ENCODE measurements at places on chromosomes 11 and 22.

GRCh38 chr11:114130629-114131277 lies 71.2 kb downstream of the ZBTB16 start:
- DNase-seq = no peak

DNA sequence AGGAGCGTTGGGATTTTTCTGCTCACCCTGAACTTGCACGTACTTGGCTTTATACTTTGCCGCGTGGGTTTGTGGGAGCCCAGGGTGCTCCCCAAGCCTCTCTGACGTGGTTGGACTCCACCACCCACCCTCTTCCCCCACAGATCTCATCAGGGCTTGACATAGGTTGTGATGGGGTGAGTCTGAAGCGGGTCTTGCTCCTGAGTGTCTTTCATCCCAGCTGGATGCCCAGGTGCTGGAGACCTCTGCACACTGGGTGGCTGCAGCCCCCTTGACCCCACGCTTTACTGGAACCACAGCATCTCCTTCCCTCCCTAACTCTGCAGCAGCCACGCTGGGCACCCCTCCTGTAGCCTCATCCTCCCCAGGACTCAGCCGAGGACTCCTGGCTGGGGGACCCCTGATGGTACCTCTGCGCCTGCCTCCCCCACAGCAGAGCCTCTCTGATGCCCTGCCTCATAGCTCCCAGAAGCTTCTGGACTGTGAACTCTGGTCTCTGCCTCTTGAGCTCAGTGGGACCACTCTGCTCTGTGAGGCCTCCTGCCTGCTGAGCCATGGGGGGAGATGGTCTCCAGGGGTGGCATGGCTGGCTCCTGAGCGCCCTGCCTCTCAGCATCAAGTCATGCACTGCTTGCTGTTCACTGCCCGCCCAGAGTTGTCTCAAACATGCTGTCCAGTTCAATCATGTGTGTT lies 45.2 kb downstream of the MYEOV start:
- peak; percentile 51 for DNase-seq

DNA sequence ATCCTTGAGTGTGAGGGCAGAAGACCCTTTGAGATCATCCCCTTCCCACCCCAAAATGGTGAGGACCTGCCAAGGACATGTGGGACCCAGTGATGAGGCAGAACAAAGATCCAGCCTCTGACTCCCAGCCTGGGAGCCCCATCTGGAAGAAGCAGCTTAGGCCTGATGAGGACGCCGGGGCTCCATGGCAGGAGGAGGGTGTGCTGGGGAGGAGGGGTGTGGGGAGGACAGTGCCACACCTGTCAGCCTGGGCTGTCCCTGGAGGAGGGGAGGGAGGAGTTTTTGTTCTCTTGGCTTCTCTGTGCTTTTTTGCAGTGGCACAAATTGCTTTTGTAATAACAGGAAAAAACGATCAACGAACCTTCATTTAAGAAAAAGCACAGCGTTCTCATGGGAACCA lies 44.4 kb upstream of the DAGLA start:
- DNase-seq = no peak

DNA sequence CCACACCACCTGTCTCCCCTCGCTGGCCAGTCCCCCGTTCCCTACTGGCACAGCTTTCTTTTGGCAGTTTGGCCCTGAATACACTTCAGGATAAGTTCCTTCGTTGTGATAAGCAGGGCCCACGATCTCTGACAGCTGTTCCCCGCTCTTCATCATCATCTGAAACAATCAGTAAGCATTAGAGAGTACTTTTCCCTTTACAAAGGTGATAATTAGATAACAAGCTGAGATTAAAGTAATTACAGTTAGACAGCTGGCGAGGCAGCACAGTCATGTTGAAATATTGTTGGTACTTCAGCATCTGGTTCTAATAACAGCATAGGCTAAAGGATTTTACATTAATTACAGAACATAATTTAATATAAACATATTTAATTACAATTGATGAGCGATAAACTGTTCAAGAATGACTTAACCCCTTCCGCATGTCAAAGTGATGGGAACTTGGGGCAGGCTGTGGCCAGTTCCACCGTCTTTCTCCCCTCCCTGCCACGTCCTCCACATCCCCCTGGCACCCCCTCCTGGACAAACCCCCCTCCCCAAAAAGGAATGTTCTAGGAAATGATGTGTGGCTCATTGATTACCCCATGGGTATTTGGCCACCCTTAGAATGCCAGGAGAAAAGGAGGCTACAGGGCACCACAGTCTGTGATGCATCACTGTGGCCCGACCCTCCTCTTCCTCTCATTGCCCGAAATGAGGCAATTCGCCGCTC lies 134.9 kb downstream of the RCN1 start:
- DNase-seq = no peak

- DNase-seq = no peak
Observed at GRCh38 chr11:86171627-86172026, 72.9 kb upstream of the EED start.

DNA sequence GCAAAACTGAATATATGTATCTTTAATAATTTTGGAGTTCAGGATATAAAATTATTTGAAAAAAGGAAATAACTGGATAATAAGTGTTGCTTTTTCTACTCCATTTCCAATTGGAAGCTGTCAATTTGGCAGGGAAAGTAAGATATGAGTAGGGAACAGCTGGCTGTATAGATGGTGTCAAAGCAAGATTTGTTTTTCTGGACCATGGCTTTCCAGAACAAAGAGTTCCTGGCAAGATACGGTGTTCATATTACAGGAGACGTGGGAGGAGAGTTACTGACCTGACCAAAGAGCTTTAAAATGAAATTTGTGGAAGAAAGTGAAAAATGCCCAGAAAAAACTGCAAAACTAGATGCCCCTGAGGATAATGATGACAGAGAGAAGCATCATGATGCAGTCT lies 442.7 kb upstream of the KIRREL3 start:
- no peak for DNase-seq

GRCh38 chr11:14334893-14335292 lies 24.1 kb downstream of the RRAS2 start:
- no peak for DNase-seq

- DNase-seq = no peak
Observed at GRCh38 chr11:11498195-11498594, 123.6 kb downstream of the GALNT18 start.
